Activated CD8-positive, alpha-beta memory T cell treated with anti-CD3 and anti-CD28 coated beads, Interleukin-2, amount 50 U/mL, for 4 hours (primary cell): ENCODE measurements at places on chromosomes 1 and 21.
A peak's percentile ranks its signal among the peaks of the same experiment; 100 is the strongest.

DNA sequence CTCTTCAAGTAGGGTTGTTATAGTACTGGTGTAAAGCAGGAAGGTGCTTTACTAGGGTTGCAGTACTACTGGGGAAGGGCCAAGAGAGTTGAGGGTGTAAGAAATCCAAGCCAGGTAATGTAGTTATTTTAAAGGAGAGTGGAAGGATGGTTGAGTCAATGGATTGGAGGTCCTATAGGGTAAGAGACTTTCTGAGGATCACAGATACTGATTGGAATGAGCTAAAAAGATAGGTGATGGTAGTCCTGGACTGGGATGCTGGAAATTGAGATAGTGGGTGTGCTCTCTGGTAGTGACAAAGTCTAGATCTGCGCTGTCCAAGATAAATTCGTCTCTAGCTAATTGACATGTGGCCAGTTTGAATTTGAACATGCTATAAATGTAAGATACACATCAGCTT lies 7.0 kb downstream of the TXLNA start:
- no peak for DNase-seq

GRCh38 chr1:212759683-212760082 lies 31.9 kb downstream of the NSL1 start:
- DNase-seq, result no peak

DNA sequence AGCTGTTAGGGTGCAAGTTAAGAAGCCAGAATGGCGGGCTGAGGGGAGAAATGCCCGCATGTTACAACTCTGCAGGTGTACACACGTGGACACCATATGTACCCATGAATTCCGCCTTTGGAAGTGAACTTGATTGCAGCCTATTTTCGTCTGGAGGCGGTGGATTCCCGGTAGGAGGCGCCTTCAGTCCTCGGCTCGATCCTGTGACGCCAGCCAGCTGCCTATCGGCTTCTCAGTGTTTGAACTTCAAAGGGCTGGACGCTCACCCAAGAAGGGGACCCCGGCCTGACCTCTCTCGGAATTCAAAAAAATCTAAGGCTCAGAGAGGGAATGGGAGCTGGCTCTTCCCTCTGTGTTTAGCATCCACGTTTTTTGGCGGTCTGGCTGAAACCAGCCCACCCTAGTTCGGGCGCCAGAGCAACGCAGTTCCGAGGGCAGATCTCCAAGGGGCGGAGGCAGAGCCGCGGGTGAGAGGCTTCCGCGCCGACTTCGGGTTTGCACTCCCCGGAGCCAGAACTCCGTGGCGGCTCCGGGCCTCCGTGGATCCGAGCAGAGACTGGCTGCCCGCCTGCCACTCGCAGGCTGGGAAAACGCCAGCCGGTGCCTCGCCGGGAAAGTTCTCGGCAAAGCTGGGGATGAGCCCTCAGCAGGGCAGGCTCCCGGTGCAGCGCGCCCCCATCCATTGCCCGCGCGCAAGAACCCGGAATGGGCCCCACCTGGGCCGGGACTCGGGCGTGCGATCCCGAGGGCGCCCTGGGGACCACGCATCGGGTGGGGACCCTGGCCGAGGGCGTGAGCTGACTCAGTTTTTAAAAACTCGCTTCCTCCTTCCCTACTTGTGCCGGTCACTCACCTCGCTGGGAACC lies 996 bp upstream of the TMEM51 start:
- DNase-seq, result no peak

GRCh38 chr1:228364706-228365213 lies 41.9 kb downstream of the TRIM11 start:
- no peak for DNase-seq

- peak; percentile 77 for DNase-seq
These were observed at the start of gene CD52 for GRCh38 chr1:26317612-26318337. Gene CD52 (plus strand): TSS chr1:26317958. CDS start chr1:26318018, 60 bp downstream.

GRCh38 chr1:2383576-2383975 lies 7.8 kb downstream of the MORN1 start:
- peak; percentile 9 for DNase-seq

DNA sequence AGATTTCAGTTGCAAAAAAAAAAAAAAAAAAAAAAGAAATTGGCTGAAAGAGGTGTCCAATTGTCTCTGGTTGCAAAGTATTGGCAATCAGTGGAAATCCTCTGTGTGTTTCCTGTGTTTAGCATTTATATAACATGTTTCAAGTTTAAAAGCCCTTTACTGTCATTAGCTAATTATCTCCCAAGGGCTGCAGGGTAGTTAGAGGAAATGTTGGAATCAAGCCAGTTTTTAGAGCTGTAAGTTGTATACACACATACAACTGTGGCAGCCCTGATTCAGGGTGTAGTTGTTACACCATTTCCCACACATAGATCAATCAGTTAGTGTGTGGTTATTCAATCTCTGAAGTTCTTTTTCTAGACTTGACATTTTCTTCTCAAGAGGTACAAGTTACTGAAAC lies 8.9 kb upstream of the ZNF326 start:
- no peak for DNase-seq

- DNase-seq, result no peak
These were observed 26.4 kb downstream of the COL6A2 start for GRCh38 chr21:46124083-46124925.

DNA sequence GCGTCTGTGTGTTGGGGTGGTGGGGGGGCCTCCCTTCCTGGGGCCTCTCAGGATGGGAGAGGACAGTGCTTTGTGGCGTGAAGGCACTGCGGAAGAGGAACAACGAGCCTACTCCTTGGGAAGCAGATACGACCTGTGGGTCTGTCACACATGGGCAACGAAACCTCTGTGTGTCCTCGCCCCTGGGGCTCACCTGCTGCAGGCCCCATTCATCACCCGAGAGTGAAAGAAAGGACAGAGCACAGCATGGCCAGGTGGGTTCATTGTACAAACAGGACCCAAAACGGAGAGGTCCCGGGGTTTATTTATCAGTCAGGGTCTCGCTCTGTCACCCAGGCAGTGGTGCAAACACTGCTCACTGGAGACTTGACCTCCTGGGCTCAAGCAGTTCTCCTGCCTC lies 40.1 kb upstream of the LIN9 start:
- no peak for DNase-seq
